ENCODE measurements at places on chromosomes 6 and 20.

DNA sequence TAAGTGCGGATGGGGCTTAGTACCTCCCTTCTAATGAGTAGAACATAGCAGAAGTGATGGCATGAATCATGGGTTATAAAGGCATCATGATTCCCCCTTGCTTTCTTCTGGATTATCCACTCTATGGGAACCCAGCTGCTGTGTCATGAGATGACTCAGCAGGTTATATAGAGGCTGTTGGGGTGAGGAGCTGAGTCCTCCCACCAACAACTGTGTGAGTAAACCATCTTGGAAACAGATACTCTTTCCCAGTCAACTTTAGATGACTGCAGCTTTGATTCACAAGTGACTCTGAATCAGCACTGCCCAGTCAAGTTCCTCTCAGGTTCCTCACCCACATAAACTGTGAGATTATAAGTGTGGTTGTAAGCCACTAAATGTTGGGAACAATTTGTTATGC, 46.3 kb downstream of the FAM83B start:
- no peak for DNase-seq

DNA sequence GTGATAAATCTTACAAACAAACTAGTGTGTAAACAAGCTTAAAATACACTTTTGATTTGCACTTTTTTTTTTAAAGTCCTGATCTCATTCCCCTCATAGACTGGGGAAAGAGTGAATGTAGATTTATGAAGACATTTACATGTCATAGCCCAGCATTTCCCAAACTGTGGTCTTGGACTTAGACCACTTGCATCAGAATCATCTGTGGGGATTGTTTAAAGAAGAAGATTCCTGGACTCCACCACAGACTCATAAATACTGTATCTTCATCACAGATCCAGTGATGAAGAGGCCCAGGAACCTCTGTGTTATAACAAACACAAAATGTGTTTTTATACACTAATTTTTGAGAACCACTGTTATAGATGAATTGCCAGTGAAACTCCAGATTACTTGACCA, 99.5 kb downstream of the KCNQ5 start:
- no peak for DNase-seq

DNA sequence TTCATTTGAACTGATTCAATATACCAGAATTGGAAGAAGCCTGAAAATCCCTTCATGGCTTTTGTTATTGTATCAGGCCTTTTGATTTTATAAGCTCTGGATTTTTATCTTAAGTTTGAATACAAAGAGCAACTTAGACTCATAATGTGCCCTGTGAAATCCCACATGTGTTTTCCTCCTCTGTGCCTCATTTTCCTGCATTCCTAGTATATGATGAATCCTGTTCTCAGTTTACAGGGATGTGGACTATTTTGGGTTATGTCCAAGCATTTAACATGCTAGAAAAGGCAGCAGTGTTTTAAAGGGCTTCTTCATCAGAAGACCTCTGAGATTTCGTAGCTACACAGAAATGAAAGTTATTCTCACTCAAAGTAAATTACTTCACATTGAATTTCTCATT, 455.0 kb downstream of the RFPL4B start:
- no peak for DNase-seq

GRCh38 chr20:56422076-56422823, 10.2 kb downstream of the CASS4 start:
- DNase-seq, result no peak

- no peak for DNase-seq
These were observed 47.0 kb downstream of the GNAS start for GRCh38 chr20:58899512-58899911.

DNA sequence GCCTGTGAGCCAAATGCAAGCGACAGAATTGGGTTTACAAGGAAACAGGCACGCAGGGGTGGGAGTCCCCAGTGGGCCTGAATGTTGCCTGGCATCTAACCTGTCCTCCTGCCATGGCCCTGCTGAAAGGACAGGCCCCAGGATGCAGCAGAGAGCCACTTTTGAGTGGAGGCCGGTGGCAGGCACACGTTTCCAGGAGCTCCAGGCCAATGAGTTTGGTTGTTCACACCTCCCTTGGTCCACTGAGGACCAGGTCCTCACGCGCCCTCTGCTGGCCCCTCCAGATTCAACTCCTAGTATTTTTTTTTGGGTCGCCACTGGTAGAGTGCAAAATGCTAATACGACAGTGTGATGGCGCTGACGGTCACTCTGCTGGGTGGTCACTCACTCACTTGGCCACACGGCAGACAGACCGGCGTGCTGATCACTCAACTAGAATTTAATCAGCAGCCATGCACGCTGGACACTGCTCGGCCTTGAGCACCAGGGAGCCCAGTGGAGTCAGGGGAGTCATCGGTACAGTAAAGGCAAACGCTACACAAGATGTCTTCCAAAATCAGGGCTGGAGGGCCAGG, 81.7 kb upstream of the NFATC2 start:
- peak; percentile 63 for DNase-seq

DNA sequence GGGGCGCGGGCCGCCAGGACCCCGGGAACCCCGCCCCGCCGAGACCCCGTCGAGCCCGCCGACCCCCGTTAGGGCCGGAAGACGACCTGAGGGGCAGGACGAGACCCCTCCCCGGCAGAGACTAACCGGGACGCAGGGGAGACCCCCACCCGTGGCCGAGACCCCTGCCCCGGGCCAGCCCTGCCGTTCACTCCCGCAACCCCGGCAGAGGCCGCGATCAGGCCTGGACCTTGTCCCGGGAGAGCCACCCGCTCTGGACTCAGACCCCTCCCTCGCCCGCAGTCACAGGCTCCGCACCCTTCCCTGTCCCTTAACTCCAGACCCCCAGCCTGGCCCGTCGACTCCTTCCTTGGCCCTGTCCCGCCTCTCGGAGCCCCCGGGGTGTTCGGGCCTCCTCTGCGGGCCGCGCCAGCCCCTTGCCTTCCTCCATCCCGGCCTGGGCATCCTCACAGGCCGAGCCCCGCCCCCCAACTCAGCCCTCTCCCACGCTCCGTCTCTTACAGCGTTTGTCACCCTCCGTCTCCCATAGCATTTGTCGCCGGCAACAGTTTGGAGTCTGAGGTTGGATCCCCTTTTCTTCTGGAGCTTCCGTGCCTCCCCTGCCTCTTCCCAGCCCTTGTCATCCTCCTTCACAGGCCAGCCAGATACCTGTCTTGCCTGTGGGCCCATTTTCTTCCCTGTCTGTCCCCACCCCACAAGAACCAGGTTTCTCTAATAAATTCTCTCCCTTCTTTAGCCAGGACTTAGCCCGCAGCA, 569 bp downstream of the TCEA2 start:
- DNase-seq, result no peak

DNA sequence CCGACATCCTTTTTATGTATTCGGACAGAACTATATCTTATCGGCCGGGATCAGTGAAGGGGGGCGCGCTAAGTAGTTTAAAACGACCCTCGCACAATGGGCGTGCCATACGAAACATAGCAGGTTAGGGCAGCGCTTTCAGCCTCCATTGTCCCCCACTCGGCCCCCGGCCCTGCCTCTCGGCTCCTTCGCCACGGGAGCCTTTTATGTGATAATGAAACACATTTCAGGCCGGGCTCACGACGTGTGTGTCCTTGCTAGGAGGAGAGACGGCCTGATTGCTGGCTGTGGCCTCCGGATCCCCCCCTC, 5.3 kb downstream of the FOXA2 start:
- no peak for DNase-seq

DNA sequence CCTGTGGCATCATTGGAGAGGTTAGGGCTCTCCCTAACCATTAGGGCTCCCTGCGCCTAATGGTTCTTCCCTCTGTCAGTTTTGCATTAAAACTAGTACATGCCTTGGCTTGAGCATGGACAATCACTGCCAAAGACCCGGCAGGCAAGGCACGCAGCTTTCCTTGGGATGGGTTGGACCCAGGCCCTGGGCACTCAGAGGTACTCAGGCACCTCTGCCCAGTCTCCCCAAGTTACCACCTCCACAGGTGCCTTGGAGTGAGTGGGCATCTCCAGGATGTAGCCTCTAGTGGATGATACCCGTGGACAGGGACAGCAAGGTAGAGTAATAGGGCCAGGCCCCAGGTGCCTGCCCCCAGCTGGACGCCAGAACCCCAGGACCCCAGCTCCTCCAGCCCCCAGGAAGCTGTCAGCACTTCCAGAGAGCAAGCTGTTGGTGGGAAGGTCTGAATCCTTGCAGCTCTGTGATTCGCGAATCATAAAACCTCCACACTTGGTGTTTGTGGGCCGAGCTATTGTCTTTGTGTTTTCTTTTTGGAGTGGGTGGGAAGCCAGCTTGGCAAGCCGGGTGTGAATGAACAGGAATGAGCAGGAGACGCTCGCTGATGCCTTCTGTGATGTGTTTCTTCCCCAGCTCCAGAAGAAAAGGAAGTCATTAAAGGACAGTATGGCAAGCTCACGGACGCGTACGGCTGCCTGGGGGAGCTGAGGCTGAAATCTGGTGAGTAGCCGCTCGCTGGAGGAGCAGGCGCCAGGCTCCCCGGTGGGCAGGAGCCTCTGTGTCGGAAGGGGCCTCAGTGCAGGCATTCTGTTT, 35.1 kb downstream of the SYNJ2 start:
- DNase-seq, result no peak

- DNase-seq, result no peak
These were observed 843 bp upstream of the HEY2 start for GRCh38 chr6:125748406-125749172.

- no peak for DNase-seq
These were observed 480.2 kb upstream of the CHD6 start for GRCh38 chr20:42098418-42098817.

DNA sequence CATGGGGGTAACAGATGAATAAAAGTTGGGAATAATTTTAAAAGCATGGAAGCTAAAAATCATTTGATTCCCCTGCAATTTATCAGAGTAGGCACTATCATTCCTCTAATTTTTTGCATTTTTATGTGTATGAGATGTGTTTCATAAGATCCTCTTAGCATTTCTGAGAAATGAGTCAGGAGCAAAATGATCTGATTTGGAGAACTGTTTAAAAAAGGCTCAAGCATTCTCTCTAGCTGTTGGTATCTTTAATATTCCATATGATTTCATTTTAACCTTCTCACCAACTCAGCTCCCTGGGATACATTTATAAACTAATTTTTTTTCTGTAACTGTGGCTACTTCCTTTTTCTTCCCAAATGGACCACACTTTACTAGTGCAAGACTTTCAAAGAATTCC, 60.9 kb downstream of the MCHR2 start:
- no peak for DNase-seq

- DNase-seq, result no peak
These were observed 27.9 kb upstream of the CCR6 start for GRCh38 chr6:167094820-167095637.

DNA sequence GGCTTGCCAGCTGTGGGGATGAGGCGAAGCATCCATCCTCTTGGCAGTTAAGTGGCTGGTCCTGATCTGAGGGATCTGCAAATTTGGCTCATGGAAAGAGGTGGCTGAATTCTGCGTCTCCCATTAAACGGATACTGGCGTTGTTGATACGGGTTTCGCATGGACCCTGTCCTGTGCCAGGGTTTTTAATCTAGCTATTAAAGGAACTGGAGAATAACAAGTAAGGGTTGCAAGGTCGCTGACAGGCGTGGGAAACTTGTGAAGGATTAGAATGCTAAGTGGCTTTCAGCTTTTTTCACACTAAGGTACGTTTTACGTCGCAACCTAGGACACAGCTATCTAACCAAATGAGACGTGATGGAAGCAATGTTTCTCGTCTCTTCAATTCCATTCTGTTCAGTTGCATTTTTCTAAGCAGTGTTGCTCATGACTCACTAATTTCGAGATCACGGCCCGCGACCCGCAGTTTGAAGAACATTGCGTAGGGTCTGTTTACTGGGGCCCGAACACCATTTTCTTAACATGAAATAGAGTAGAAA, 852 bp downstream of the GMNN start:
- DNase-seq, result no peak

DNA sequence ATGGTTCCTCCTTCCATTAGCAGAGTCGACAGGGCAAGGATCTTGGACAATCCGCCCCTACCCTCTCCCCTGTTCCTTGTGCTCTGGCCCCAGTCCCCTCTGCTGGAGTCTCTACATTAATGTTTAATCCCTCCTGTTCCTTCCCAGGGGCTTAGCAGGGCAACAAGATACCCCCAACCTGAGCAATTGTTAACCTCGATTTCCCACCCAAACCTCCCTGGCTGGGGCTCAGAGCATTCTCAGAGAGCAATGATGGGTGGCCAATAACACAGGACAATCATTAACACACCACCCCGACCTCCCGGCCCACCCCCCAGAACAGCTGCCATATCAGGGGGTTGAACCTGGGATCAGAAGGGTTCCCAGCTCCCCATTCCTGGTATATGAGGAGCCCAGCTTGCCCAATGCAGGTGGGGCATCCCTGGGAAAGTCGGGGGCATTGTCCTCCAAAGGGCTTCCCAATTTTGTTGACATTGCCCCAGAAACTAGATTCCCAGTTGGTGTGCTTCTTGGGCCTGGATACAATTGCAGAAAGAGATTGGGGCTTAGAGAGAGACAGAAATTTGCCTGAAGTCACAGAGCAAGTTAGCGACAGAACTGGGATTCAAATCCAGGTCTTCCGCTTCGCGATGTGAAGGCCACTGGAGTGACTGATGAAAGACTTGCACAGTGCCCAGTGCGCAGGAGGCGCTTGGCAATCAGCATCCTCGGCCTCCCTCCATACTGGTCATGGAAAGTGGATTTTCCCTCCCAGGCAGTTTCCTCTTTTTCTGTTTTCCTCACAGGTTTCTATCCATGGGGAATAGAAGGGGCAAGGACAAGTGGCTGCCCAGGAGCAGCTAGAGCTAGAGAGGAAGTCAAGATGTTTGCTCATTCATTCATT, 59.6 kb upstream of the TTPAL start:
- DNase-seq, result no peak

- DNase-seq, result no peak
These were observed 29.8 kb downstream of the HM13 start for GRCh38 chr20:31543966-31544598.

GRCh38 chr6:37484786-37485170, 14.9 kb downstream of the CCDC167 start:
- no peak for DNase-seq

- DNase-seq, result no peak
These were observed 182.2 kb downstream of the SLC16A10 start for GRCh38 chr6:111269401-111269970.

DNA sequence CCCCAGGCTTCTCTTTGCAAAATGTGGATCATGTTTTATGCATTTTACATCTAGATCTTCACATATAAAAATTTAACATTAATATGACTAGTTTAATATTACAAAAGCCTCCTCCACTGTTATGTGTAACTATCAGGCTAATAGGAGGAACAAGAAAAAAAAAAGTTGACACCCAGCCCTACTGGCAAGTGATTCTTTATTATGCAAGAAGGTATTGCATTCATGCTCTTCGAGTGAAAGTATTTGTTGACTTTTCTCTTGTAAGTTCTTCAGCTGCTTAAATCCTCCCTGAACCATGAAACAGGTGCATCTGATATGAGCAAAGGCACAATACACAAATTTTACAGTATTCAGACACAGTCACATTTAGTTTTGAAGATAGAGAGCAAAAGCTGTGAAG, 716 bp upstream of the HLA-DQB2 start:
- no peak for DNase-seq

DNA sequence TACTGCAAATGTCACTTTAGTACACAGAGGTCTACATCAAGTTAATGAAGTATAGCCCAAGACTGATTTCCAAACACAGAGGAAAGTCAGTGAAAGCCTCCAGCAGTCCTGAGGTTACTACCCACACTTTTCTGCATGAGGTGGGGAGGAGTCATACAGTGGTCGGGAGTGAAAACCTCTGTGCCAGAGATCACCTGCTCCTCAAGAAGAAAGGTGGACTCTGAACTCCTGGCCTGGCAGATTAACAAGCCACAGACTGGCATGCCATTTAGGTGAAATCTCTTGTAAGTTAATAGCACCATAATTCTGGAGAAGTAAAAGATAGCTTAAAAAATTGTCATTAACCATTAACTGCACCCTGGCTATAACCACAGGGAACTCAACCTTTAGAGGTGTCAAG, 125.0 kb upstream of the LAMP5 start:
- no peak for DNase-seq

Measured in GM12891 (cell line).